Activated CD4-positive, alpha-beta memory T cell treated with anti-CD3 and anti-CD28 coated beads, Interleukin-2, amount 10 ng/mL, durations not matched to agents 7 days and 5 days (primary cell): ENCODE measurements at places on chromosomes 1 and 21.

GRCh38 chr1:6686294-6686693 lies 15.3 kb downstream of the DNAJC11 start:
- no peak for DNase-seq

DNA sequence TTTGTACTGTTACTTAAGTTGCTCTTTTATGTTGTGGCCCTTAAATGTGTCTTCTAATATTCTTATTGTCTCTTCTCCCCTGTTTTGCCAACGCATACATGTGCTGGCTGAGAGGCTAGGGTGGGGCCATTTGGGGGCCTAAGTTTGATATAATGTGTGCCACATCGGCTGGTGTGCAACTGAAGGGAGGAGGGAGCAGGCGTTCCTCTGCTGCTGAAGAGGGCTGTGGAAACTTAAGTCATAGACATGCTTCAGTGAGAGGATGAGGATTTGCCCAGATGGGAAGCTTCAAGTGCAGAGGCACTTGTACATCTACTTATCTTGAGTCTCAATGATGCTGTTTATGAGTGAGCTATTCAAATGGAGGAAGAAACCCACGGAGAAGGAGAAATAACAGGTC lies 630.6 kb downstream of the LMO4 start:
- no peak for DNase-seq

DNA sequence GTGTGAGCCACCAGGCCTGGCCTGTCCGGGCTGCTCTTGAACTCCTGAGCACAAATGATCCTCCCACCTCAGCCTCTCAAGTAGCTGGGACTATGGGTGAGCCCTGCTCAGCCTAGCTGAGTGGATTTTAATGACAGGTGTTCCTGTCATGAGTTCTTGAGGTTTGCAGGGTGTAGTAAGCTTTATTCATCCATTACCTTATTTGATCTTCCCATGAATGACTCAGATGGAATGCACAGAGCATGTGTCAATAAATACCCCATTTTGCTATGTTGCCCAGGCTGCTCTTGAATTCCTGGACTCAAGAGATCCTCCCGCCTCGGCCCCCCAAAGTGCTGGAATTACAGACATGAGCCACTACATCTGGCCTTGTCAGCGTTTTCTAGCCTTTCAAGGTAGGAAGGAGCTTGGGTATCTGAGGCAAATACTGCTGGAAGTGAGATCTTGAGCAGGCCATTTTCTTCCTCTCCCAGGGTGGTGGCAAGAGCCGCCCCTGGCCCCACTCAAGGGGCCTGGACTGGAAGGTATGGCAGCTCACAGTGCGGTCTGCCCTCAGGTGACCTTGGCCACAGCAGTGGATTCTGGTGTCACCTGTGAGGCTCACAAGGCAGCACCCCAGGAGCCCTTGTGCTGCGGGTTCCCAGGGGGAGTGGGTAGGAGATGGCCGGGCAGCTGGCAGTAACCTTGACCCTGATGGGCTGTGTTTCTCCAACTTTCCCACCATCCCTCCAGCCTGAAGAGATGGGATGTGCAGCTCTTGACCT lies 20.0 kb downstream of the PIK3CD start:
- DNase-seq: no peak

- no peak for DNase-seq
Measured at GRCh38 chr1:195791796-195792195, 816.4 kb downstream of the KCNT2 start.

GRCh38 chr1:117541003-117541402 lies 64.8 kb upstream of the TENT5C start:
- DNase-seq: no peak

- no peak for DNase-seq
Measured at GRCh38 chr1:218462116-218462515, 117.0 kb downstream of the TGFB2 start.

DNA sequence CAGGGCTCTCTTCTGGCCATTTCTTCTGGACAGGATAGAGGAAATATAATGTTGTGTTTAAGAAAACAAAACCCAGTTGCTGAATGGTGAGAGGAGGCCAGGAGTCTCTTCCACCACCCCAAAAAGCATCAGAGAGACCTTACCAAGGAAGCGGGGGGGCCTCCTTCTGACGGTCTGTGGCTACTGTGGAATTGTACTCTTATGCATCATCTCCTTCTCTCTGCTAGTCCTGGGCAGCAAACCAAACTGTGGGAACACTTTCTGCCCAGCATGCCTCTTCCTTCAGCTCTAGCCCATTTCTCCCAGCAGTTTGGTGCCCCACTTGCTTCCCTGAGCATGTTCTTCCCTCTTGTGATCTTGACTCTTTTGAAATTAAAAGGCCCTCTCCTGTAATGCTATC lies 157.7 kb downstream of the HHIPL2 start:
- DNase-seq: no peak

GRCh38 chr1:30159015-30159414 lies 564.4 kb downstream of the MATN1 start:
- no peak for DNase-seq

- no peak for DNase-seq
Measured at GRCh38 chr1:163076981-163077761, 8.0 kb downstream of the RGS4 start.

GRCh38 chr1:234645474-234645953 lies 35.5 kb upstream of the IRF2BP2 start:
- DNase-seq: no peak

GRCh38 chr1:207919523-207920170 lies 8.7 kb upstream of the CD34 start:
- DNase-seq: no peak

GRCh38 chr1:206935491-206936067 lies 10.7 kb downstream of the PIGR start:
- DNase-seq: peak; percentile 54

DNA sequence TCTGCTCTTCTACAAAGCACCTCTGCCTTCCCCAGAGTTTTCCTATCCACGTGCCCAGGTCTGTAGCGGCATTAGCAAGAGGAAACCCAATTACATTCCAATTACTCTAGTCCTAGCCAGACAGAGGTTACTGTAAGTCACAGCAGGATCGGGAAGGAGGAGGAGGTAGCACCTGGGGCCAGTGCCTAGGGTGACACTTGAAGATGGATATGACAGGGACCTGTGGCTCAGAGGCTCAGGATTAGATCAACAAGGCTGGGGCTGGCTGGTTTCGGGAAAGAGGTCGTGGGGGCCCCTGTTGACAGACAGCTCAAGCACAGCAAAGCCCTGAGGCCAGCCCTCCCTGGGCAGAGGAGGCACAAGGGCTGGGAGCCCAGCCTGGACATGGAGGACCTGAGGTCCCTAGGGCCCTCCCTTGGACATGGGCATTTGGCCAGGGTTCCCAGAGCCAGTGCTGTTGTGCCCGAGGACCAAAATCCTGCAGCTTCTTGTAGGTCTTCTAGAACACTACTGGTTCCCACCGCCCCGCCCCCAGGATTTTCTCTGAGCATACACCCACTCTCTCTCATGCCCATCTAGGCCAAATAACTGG lies 3.0 kb upstream of the HCRTR1 start:
- no peak for DNase-seq

- no peak for DNase-seq
Measured at GRCh38 chr1:116019653-116020253, 43.4 kb downstream of the SLC22A15 start.

DNA sequence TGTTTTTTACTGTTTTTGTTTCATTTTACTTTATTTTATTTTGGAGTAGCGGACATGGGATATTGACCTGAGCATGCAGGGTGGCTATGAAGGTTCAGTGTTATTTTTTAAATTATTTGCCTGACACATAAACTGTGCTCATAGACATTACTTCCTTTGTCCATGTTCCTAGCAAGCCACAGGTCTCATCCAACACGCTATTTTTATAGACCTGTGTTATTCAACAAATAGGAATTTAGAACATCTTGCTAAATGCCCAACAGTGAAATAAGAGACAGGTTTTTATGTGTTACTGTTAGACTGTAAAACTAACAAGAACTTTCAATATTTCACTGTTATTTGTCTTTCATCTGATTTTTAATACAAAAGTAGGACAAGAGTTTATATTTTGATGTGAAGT lies 756.4 kb downstream of the KCNT2 start:
- DNase-seq: no peak

DNA sequence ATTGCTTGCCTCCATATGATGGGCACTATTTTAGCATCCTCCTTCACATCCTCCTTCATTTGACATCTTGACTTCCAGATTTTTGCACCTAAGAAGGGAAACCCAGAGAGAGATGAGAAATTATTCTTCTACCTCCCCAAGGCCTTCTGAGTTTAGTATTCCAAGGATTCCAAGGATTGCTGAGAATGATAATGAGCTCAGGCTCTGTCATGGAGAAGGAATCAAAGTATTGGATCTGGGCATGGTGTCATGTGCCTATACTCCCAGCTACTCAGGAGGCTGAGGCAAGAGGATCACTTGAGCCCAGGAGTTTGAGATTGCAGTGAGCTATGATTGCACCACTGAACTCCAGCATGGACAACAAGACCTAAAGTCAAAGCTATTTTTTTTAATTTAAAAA lies 26.6 kb upstream of the ZNF281 start:
- DNase-seq: no peak

DNA sequence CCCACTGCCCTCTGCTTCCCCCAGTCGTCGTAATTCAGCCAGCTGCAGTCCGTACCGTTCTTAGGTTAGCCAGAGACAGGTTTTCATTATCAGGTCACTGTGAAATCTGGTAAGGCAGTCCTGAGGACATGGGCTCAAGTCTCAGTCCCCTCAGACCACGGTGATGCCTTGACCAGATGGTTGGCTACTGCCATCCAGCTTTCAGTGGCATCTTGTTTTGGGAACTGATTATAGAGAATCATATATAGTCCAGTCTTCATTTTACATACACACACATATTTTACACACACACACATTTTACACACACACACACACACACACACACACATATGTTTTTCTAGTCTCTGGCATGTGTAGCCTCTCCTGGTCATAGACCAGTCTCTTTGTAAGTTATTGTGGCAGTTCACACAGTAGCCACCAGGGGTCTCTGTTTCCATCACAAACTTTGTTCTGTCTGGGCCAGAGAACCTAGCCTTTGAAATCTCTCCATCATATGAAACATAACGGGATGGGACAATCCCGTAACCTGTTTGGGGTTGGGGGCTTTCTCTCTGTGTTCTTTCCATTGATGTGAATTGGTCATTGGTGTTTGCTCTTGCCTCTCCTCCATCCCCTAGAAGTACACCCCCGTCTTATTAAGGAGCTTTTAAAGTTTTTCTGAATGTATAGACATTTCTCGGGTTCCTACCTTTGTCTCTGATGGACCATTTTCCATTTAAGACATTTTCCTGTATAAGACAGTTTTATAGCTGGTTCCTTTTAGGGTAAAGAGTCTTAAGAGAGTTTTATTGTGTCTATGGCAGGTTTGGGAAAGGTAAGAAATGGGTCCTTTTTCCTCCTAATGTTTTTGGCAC lies 8.4 kb upstream of the IKBKE start:
- peak; percentile 79 for DNase-seq

DNA sequence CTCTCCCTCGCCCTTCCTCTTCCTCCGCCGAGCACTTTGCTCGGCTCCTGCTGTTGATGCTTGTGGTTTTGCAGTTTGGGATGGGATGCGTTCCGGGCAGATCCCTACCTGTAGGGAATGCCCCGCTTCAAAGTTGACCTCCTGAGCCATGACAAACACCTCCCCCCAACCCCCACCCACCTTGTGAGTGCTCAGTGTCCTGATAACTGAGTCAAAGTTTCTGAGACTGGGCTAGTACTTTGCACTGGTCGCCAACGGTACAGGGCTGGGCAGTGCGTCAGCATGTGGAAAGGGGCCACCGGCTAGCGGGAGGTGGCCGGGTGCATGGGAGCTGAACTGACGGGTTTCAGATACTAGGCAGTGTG lies 771 bp downstream of the RABGAP1L start:
- DNase-seq: no peak

DNA sequence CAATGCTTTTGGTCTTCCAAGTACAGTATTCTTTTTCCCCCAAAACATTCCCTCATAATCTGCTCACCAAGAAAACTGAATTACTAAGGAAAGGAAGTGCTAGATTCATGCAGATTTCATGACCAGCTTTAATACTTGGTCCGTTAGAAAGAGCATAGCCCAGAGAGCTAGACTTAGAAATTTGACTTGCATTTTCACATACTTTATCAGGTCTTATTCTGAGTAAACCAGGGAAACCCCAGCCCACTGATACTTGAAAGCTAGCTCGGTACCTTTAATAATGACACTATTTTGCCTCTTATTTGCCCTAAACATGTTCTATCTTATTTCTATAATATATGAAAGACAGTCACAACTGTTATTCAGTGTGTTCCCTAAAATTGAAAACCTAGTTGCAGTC lies 204.5 kb downstream of the TTLL7 start:
- no peak for DNase-seq

DNA sequence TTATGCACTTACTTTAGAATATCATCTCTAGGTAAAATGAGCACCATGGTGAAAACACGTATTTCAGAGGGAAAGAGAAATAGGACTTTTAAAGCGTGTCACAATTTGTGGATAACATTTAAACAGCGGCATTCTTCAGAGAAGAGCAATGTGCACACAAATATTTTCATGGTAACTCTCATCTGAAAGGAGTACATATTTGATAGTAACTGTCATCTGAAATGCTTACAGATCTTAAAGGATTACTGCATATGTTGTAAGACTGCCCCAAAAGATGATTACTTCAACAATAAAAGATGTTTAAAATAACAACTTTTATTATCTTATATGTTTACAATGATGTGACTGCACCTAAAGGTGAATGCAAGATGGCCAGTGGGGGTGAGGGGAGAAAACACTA lies 408.8 kb downstream of the PLA2G4A start:
- no peak for DNase-seq

GRCh38 chr1:96525657-96526557 lies 195.7 kb upstream of the PTBP2 start:
- no peak for DNase-seq

- no peak for DNase-seq
Measured at GRCh38 chr1:179753061-179753460, 10.0 kb downstream of the FAM163A start.

GRCh38 chr1:189633658-189634057 lies 844.0 kb downstream of the BRINP3 start:
- DNase-seq: no peak

DNA sequence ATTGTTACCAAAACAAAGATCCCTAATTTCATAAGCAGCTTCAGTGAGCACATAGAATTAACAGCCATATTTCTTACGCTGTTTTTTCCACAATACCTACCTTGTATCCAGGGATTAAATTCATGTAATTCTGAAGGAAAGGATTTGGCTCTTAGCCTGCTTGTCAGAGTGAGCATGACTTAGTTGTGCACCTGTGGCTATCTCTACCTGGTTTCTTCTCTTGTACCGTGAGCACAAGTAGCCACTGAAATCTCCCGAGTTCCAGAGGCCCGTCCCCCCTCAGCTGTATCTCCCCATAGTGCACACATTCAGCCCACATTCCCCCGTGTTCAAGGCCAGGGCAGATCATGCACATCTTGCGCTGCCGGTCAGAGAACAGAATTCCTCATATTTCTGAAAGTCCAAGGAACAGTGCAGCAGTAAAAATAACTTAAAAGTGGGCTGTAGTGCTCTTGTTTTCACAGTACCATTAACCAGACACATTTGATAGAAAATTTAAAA lies 2.3 kb downstream of the TENT5C start:
- no peak for DNase-seq
